ENCODE measurements at places on chromosomes 2 and 18.

GRCh38 chr2:125471963-125472362 lies 1184.0 kb upstream of the GYPC start:
- DNase-seq: no peak

- DNase-seq: no peak
These were observed 91.5 kb upstream of the STK39 start for GRCh38 chr2:168338803-168339437.

- DNase-seq: no peak
These were observed 18.7 kb upstream of the SULT1C3 start for GRCh38 chr2:108220942-108221541.

DNA sequence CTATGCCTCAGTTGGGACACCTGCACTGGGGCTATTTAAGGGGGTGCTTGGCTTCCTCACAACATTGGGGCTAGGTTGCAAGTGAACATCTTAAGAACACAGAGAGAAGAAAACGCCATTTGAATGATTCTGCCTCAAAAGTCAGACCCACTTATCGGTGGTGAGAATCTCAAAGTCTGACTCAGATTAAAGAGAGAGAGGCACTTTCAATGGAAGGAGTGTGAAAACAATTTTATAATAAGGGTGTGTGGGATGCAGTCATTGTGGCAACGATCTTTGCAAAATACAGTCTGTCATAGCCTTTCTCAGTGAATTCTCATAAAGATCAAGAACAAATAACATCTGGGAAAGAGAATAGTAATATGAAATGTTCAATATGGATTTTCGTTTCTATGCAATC lies 41.8 kb downstream of the CCDC102B start:
- DNase-seq: no peak

DNA sequence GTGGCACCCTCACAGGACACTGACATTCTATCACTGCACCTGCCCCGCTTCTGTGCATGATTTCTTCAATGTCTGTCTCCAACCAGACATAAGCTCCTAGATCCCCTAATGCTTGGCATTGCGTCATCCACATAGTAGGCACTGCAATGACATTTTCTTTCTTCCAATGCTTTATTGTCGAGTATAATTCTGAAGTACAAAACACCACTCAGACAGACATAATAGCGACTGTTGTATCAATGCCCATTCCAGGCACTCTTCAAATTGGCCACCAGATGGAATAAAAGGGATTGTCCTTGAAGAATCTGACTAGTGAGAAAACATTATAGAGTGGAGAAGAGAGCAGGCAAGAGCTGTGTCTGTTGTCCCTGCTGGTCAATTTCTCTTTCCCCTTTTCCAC lies 89.0 kb downstream of the LPIN1 start:
- no peak for DNase-seq

DNA sequence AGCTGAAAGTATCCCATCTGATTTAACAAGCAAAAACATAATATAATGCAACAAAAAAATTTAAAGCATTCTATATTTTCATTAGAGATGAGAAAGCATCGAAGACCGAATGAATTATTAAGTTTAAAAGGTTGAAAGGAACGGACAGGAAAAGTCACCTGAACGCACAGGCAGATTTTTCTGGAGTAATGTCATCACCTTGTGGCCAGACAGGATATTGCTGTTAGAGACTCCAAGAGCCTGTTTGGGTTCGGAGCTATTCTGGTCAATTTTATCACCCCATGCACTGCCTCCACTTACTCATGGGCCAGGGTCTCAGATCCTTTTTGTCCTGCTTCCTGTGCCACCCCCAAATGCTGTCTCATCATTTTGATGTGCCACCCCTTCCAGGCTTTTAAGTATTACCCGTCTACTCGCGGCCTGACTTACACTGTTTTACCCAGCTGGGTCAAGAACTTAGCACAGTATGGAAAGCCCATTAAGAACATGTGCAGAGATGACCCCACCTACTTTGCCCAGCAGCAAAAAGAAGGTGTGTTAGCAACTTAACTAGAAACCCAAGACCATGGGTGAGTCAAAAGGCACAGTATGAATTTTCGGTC lies 27.3 kb downstream of the GKN2 start:
- DNase-seq: peak; percentile 28

DNA sequence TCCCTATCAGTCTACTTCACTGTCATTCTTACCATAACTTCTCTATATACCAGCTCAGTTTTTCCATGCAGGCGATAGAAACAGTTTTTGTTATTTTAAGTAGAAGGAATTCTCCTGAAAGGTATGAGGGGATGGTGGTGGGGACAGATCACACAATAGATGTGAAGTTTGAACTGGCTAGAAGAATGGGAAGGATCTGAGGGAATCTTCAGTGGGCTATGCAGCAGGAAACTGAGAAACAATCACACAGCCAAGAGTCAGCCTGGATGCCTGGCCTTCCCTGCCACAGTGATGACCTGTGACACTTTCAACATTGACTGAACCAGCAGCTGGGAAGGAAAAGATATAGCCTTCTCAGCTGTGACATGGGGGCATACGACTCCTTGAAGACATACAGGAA lies 329.1 kb upstream of the GULP1 start:
- DNase-seq: no peak

- no peak for DNase-seq
These were observed 24.2 kb downstream of the WDR75 start for GRCh38 chr2:189465478-189465877.

- DNase-seq: no peak
These were observed 186.5 kb upstream of the RASGRP3 start for GRCh38 chr2:33289961-33290360.

DNA sequence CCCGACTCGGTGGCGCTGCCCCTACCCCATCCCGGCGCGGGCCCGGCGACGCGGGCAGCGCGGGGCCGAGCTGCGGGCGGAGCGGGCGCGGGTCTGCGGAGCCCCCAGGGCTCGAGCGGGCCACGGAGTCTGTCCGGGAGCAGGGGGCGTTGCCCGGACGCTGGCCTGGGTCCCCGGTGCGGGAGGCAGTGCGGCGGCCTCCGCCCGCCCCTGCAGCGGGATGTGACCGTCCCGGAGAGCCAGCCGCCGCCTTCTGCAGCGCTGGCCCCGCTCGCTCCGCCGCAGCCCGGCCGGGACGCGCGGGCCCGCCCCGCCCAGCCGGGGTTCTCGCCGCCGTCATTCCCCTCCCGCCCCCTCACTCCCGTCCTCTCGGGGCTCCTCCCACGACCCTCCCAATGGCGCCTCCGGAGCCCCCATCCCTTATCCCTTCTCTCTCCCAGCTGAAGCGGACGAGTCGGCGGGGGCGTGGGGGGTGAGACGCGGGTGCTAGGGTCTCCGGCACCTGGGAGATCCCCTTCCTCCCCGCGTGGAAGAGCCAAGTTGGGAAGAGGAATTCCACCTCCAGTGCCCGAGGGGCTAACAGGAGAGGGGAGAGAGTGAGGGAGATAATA lies at the start of gene FNDC4:
Gene FNDC4 (minus strand): TSS at position 257 of the 611 bp plus-strand sequence. CDS start 521 bp downstream, outside the sequence.
- peak; percentile 40 for DNase-seq

DNA sequence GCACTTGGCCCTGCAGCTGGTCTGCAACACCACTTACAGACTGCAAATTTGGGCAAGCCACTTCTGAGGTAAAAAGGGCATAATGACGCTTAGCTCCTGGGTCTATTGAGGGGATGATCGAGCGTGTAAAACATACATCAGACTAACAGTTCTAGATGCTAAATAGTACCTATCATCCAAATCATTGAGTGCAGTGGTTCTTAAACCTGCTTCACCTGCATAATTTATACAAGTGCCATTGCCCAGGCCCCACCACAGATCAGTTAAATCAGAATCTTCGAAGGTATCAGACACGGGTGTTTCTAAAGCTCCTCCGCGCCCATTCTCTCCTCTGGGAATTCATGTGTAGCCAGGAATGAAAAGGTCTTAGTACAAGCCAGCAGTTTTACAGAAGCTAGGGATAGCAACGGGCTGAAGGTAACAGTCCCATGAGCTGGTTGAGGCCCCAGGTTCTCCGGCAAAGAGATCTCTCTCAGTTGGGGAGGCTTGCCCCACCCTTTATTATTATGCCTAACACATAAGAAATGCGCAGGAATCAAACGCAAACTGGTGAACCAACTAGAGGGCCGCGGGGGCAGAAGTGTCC lies 737 bp upstream of the RNF181 start:
- DNase-seq: no peak

DNA sequence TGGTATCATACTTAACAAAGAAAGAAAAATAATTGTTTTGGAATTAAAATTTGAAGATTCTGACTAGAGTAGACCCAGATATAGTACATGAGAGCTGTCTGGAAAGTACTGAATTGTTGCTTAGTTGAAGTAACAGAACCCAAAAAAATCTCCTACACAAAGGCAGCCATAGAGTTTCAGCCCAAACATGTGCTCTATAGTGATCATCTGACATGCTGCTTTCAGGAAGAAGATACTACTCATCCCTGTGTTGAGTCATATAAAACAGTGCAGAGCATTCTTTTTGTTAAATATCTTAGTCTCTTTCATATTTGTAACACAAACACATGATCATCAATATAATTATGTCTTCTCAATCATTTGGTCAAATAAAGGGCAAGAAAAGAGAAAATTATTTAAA lies 84.8 kb upstream of the PTPRM start:
- no peak for DNase-seq

GRCh38 chr2:73850009-73850408 lies 21.2 kb downstream of the STAMBP start:
- DNase-seq: no peak

GRCh38 chr2:204667990-204668389 lies 122.7 kb downstream of the PARD3B start:
- DNase-seq: no peak

DNA sequence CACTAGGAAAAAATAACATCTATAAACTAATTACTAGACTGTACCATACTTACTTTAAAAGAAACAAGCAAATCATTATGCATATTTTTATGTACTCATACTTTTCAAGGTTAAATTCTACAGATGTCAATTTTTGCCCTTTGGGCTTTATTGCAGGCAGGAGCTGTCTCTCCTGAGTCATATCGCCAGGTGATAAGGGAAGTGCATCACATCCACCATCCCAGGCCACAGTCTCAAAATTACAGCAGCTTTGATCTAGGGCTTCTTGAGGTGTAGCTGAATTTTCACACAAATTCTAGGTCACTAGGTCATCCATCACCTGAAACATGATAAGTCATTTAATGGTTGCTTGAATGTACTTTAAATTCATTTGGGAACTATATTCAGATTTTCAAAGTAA lies 38.4 kb upstream of the FRZB start:
- no peak for DNase-seq

DNA sequence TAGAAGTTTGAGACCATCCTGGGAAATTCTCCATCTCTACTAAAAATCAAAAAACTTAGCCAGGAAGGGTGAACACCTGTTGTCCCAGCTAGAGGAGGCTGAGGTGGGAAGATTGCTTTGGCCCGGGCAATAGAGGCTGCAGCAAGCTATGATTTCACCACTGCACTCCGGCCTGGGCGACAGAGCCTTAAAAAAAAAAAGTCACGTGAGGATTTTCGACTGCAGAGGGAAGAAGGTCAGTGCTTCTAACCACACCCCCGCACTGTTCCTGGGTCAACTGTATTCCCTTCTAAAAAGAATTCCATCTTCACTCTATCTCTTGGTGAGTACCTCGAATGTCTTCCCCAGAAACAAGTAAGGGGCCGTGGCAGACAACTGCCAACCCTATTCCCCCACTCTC lies 31.3 kb downstream of the ADAM17 start:
- no peak for DNase-seq

- no peak for DNase-seq
These were observed 33.0 kb upstream of the BOD1L2 start for GRCh38 chr18:57113799-57114420.

DNA sequence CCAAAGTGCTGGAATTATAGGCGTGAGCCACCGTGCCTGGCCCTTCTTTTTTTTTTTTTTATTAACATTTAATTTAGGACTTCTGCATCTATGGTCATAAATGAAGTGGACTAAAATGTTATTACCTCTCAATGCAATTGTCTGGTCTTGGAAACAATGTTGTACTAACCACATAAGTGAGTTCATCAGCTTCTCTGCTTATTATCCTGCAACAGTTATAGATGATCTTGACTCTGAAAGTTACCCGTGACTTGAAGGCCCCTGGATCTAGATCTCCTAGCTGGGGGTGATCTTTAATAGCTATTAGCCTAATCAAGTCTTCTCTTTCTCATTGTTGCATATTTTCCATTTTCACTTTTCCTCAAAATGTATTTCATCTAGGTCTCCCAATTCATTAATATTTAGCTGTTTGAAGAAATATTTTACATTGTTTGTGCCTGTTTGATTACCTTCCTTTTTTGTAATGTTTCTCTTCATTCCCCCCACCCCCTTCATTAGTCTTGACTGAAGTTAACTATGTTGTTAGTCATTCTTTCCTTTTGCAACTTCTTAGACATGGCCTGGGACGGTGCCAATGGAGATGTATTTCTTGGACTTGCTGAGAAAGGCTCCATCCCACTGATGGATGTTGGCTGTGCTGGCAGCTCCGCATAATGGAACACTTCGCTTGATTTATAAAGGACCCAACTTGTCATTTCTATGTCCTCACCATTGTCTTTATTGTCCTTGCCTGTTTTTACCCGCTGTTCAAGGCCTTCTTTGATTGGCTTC lies 141.6 kb upstream of the RIOK3 start:
- DNase-seq: peak; percentile 45

DNA sequence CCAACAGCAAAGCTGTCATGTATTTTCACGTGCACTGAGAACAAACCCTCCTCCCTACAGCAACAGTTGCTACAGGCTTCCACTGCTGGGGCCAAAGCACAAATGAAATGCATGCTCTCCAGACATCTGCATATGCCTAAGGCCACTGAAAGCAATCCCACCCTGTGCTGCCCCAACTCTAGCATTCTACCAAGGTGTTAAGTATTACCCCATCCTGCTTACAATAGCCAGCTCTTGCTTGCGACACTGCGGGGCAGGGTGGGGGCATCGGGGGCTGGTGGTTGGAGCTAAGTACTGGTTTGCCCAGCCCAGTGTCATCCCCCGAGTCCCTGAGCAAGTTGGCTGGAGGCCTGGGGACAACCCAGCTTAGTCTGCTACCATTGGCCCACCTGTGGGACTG lies 742.5 kb downstream of the TDRD15 start:
- no peak for DNase-seq

DNA sequence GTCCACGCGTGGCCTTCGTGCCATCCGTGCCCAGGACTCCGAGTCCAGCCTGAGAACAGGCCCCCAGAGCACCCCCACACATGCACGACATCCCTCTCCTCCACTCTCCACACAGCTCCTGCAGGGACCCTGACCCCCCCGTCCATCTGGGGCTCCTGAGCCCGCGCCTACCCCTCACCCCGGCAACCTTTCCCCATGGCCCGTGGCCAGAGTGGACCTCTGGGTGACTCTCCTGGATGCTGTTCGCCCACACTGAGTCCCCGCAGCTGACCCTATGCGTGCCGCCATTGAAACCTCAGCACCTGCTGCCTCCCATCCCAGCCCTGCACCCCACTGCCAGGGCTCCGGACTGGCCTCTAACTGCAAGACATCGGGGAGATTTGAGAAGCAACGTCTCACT lies 132.0 kb upstream of the PXDN start:
- DNase-seq: no peak

All from hindlimb muscle (tissue), 1 donor.